ENCODE measurements at places on chromosomes 16 and 17. TPM values are rescaled to one million over a fixed set of nuclear protein-coding genes. Genes with fewer than 3 reads are reported as not detected.

DNA sequence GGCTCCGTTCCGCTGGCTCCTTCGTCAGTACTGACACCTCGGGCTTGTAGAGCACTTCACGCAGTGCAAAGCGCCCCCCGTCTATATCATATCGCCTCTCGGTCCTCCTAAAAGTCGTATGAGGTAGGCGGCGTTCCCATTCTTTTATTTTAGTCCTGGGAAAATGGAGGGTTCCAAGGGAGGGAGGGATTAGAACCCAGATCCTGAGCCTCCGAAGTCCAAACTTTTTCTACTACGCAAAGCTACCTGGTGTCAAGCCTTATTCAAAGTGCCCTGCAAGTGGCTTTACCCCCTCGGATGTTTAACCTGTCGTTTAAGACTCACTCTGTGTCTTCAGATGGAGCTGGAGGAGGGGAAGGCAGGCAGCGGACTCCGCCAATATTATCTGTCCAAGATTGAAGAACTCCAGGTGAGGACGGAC lies 348 bp upstream of the FTSJ3 start:
- no peak for DNase-seq

GRCh38 chr17:49590874-49591273 lies 15.2 kb downstream of the NXPH3 start:
- no peak for DNase-seq

The PROCA1 gene
- total RNA-seq, result 1.1 TPM

The EVPLL gene
- total RNA-seq, result 2.1 TPM

DNA sequence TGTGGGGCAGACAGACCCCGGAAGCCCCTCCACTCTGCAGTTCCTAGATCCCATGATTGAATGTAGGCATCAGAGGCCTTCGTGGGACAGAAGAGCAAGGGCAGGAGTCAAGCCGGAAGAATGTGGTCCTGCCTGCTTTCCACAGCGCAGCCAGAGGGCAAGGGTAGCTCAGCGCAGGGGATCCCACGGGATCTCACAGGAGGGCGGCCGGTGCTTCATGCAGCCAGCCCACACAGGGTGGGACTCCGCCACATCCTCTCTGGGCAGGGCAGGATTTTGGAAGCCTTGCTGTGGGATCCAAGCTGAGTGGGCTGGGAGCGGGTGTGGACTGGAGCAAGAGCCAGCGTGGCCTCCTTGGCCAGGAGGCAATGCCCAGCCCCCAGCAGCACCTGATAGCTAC lies 13.0 kb downstream of the KATNB1 start:
- no peak for DNase-seq

- DNase-seq, result no peak
These were observed 44.1 kb upstream of the GRIN2A start for GRCh38 chr16:10226141-10226986.

GRCh38 chr17:28711723-28712031 lies at the start of gene PROCA1:
Gene PROCA1 (minus strand): TSS chr17:28711888. CDS start chr17:28711660, 228 bp downstream.
- no peak for DNase-seq

All from ureter (tissue), 1 donor.